A172 (cell line): ENCODE measurements at places on chromosomes 13 and 19.

DNA sequence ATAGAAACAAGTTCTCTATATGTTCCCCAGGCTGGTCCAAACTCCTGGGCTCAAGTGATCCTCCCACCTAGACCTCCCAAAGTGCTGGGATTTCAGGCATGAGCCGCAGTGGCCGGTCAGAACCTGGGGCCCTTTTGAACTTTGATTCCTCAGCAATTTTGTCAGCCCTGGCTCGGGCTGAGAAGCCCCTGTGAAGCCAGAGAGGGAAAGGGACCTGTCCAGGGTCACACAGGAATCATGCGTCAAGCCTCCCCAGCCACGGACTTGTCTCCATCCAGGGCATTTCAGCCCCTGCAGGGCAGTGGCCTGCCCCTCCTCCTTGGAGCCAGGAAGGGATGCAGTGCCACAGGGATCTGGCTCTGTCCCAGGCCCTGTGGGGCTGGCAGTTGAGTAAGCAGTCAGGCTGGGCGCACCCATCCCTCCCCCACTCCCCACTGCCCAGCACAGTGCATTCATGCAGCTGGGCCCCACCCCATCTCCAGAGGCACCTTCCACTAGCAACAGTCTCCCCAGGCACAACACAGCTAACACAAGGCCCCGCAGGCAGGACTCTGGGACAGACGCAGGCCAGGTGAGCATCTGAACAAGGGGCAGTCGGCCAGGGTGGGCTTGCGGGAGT is at the start of gene CAPS:
TSS of gene CAPS (plus strand) at position 516 of the 619 bp plus-strand sequence. CDS start 153 bp downstream, outside the sequence.
- peak; percentile 95 for DNase-seq

- no peak for DNase-seq
Measured at GRCh38 chr19:32824916-32825608, 44.5 kb downstream of the SLC7A9 start.

DNA sequence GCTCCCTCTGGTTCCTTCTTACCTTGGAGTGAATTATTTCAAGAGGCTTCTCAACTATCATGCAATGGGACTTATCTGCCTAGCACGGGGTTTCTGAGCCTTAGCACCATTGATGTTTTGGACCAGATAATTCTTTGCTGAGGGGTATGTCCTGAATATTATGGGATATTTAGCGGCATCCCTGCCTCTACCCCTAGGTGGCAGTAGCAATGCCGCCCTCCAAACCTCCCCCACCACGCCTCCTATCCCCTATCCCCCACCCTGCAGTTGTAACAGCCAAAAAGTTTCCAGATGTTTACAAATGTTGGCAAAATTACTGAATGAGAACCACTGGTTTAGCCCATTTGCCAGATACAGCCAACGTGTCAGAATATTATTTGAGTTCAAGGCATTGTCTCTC is 125.5 kb downstream of the POSTN start:
- no peak for DNase-seq

- DNase-seq = no peak
Measured at GRCh38 chr13:102704238-102705058, 9.6 kb upstream of the METTL21C start.
